Right atrium auricular region (tissue), 2 donors: ENCODE measurements at places on chromosomes 11 and 22.

GRCh38 chr11:33868647-33869461, 23.0 kb downstream of the LMO2 start:
- DNase-seq = no peak

GRCh38 chr22:17213976-17214375, 5.3 kb downstream of the ADA2 start:
- DNase-seq = peak; percentile 73

DNA sequence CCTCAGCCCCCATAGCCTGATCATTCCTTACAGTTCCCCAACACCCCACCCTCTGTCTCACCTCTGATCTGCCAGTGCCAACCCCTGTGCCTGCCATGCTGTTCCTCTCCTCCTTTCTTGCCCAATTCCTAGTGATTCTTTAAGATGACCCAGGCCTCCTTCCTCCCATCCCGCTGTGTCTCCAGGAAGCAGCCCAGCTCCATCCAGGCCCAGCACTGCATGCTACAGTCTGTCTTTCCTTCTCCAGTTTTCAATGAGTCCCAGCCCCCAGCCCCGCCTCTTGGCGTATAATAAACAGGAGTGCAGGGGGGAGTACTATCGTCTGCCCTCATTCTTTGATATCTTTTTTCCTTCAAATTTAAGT, 12.3 kb downstream of the LTBP3 start:
- no peak for DNase-seq

- no peak for DNase-seq
These were observed 40.4 kb downstream of the BBOX1 start for GRCh38 chr11:27081056-27081455.

DNA sequence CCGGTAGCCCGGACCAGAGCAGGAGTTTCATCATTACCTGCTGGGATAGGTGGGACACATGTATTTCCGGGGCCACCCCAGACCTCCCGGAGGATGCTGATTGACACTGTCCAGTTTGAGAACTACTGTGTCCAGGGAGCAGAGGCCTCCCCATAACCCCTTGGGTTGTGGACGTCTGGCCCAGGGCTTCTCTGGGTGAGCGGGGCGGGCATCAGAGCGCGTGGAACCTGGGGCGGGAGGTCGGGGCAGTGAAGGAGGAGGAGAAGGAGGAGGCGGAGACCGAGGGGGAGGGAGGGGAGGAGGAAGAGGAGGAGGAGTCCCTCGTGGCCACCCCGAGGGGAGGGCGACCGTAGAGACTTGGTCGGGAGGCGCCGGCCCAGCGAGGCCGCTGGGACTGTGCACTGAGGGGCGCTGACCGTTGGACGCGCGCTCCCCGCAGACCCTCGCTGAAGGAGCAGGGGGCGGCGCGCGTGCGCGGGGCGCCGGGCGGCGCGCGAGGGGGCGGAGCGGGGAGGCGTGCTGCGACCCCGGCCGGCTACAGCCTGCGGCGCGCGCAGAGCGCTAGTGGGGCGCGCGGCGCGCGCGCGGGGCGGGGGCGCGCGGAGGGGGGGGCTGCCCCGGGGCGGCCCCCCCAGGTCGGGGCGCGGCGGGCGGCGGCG, at the start of gene GRK3:
Gene GRK3, plus strand, starts transcription at position 356 of the 659 bp plus-strand sequence. CDS start 366 bp downstream, outside the sequence.
- peak; percentile 60 for DNase-seq

DNA sequence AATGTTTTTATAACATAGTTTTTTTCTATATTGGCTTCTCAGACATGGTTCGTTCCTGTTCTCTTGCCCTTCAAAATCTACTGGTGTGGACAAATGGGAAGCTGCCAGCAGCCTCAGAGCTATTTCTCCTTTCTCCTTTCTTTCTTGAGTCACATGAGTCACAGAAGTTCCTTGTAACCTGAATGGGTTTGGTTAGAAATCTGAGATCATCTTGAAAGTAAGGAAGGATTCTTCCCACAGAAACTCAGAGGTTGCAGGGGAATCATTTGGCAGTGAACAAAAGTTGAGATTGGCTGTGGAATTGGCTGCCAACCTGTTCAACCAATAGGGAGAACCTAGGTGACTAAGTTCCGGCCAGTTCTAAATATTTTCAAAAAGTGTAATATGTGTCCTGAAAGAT, 12.5 kb downstream of the PLET1 start:
- no peak for DNase-seq

DNA sequence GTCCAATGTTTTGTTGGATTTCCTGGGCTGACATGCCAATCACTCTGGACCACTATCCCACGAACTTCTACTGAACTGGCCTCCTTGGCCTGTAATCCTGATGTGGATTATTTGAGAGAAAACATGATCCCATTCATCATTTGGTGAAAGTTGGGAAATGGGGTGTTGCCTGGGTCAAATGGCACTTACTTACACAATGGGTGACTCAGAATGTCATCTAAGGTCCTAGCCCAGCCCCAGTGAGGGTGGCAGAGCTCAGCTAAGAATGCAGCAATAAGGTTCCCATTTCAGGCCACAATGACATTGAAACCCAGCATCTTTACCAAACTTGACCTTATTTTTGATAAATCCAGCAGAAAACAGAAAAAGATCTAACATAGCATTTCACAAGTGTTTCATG, 8.0 kb upstream of the DSCAML1 start:
- DNase-seq = no peak

- no peak for DNase-seq
These were observed 29.5 kb upstream of the HIPK3 start for GRCh38 chr11:33227578-33228261.
